ENCODE measurements at places on chromosomes 11 and 22.
A peak's percentile ranks its signal among the peaks of the same experiment; 100 is the strongest.

DNA sequence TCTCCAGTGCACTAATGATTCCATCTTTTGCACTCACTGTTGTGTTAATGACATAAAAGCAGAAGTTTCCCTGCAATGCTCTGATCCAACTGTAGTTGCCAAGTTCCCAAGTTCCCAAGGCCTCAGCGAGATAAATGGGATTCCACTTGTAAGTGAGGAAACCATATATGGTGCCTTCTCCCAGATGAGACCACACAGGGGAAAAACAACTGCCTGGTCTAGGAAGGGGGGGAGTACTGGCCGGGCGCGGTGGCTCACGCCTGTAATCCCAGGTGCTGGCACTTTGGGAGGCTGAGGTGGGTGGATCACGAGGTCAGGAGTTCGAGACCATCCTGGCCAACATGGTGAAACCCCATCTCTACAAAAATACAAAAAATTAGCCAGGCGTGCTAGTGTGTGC is 23.3 kb upstream of the RELA start:
- no peak for DNase-seq

DNA sequence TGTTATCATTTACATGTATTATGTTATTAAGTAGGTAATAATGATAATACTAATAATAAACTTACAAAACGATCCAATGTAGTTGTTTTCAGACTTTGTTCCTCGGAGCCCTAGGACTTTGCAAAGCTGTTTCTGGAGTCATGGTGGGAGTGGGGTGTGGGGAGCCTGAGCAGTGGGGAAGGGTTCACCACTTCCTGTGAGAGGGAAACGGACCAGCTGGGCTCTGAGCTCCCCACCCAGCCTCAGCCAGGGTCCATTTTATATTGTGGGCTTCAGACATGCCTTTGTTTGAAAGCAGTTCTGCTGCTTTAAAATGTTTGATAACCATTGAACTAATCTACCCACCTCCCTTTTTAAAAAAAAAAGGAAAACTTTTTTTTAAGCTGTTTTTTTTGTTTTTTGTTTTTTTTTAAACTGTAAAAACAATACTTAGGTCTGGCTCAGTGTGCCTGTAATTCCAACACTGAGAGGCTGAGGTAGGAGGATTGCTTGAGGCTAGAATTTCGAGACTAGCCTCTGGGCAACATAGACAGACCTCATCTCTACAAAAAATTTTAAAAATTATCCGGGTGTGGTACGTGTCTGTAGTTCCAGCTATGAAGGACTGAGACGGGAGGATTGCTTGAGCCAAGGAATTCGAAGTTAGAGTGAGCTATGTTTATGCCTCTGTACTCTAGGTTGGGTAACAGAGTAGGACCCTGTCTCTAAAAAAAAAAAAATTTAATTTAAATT is 7.0 kb downstream of the SERPING1 start:
- DNase-seq = no peak

- no peak for DNase-seq
Observed at GRCh38 chr22:46583571-46583970, 36.6 kb upstream of the GRAMD4 start.

DNA sequence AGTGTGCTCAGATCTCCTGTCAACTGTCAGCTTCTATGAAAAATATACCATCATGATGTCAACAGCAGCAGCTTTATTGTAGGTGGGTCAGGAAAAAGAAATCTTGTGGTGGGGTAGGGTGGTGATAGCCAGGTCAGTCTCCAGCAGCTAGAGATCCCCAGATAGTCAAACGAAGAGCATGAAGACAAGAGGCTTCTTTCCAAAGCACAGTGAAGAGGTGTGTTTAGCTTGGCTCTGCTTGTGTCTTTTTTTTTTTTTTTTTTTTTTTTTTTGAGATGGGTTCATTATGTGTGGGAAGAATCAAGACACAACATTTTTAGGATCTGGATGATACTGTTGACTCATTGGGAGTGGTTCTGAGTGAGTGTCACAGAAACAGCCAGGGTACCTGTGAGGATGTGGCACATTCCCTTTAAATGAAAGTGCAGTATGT is 1075.5 kb downstream of the NTM start:
- DNase-seq = no peak

DNA sequence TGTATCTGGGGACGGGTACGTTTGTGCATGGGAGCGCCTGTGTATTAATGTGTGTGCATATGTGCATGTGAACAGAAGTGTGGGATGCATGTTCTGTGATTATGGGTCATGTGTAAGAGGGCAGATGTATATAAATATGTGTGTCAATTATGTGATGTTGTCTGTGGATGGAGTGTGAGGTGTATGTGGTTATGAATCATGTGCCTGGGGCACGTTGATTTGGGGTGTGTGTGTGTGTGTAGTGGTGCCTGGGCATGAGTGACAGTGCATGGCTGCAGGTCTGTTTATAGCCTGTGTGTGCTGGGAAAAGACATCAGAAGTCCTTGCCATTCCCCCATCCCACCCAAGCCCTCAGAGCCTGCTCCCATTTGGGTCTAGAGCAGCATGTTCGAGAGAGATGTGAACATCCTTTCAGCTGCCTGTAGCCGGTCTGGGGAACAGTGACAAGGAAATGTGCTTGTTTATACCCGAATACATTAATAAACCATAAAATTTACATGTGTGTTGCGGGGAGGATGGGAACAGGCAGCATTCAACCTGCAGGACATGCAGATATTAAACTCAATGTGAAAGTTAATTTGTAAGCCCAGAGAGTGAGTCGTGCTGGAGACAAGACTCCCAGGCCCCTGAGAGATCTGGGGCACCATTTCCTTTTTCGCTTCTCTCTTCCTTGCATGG is 129.0 kb downstream of the NECTIN1 start:
- DNase-seq = no peak

- no peak for DNase-seq
Observed at GRCh38 chr11:78552881-78553280, 21.8 kb downstream of the NARS2 start.

DNA sequence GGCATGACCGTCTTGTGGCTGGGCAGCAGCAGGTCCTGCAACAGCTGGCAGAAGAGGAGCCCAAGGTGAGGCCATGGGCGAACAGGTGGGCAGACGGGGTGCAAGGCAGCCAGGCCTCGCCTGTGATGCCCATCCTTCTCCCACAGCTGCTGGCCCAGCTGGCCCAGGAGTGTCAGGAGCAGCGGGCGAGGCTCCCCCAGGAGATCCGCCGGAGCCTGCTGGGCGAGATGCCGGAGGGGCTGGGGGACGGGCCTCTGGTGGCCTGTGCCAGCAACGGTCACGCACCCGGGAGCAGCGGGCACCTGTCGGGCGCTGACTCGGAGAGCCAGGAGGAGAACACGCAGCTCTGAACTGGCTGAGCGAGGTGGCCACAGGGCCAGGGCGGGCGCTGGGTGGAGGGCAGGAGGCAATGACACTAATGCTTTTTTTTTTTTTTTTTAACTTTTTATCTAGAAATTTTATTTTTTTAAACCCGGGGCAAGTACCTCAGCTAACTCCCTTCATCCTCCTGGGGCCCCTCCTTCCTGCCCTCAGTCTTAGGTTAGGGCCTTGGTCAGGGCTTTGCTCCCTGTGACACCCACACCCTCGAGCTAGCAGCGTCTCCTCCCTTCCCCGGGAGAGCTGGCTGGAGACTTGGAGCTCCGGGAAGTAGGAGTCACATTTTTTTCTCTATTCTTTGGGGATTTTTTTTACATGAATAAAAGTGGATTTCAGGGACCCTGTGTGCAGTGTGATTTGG is 16.0 kb downstream of the PLCB3 start:
- DNase-seq = no peak

DNA sequence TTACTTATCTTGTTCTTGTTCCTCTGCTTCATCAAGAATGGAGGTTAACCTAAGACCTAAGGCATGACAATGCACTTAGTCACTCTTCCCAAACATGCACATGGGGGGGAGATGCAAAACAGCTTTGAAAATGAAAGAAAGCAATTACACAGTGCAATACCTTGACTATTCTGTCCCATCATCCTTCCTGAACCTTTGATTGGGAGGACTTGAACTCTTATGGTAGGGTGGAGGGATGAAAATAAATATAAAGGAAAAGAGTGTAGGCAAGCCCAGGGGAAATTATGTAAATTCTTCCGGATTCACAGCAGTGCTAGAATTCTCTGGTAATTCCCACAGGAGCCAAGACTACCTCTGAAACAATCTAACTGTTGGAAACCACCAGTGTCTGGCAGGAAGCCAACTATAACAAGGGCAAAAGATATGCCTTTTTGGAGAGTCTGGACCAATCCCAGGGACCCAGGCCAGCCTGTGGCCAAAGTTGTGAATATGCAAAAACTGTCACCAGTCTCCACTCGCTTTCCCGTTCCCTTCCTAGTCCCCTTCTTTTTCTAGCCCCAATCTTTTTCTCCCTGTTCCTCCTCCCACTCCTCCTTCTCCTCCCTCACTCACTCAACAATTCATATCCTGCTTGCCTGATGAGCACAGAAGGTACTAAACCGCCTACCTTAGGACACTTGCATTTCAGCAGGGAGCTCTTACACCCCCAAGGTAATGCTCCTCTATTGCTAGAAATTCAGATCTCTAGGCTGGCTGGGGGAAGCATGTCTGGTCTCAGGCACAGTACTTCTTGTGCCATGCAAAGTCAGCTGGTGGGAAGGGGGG is 2.5 kb upstream of the RCN1 start:
- DNase-seq = peak; percentile 81

DNA sequence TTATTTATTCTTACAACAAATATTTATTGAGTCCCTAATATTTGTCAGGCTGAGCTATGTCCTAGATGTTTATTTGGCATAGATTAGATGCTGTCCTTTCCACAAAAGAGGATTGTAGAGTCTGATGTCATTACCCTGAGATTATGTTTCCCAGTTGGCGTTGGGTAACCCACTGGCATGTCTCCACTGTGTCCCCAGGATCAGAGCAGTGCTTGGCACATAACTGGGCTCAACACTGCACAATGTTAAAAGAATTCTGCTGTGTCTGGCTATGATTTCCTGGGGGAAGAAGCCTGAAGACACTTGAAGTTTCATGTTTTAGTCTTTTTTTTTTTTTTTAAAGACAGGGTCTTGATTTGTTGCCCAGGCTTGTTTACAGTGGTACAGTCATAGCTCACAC is 4.0 kb downstream of the RCN1 start:
- no peak for DNase-seq

DNA sequence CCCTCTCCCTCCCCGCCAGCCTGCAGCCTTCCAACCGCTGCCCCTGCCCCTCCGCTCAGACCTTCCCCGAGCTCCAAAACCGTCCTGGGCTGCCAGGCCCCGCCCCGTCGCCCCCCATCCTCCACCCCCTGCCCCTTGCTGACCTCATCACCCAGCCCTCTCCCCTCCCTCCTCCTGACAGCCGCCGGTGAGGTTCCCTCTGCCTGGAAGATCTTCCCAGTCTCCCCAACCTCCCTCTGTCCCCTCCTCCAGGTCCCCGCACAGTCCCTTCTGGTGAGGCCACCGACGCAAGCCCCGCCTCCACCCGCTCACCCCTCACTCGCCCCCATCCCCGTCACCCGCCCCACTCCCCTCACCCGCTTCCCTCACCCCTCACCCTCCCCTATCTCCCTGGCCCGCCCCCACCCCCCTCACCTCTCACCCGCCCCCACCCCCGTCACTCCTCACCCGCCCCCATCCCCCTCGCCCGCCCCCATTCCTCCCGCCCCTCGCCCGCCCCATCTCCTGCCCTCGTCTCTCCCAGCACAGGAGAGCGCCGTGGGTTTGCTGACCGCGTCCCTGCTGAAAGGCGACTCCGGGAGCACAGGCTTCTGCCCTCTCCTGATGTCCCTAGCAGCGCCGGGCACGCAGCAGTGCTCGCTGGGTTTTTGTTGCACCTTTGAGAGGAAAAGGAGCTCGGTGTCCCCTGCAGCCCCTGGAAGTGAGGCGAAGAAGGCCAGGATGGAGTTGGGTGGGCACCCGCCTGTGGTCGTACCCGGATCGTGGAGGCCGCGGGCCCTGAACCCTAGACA is 16.4 kb upstream of the UPK3A start:
- no peak for DNase-seq

DNA sequence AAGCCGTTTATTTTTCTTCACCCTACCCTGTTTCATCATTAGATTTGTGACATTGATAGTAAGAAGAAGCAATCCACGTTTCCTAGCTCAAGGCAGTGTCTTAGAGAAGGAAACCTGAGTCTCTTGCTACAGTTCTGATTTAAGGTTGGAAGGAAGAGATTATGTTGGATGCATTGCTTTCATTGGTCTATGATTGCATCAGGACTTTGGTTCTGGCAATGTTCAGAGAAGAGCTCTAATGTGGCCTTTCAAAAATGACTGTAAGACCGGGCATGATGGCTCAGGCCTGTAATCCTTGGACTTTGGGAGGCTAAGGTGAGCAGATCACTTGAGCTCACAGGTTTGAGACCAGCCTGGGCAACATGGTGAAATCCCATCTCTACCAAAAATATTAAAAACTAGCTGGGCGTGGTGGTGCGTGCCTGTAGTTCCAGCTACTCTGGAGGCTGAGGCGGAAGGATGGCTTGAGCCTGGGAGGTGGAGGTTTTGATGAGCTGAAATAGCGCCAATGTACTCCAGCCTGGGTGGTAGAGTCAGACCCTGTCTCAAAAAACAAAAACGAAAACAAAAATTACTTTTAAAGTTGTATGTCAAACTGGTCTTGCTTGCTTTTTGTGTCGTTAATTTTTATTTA is 4.1 kb downstream of the NUCB2 start:
- no peak for DNase-seq

- no peak for DNase-seq
Observed at GRCh38 chr11:3104051-3104714, 47.0 kb upstream of the CARS1 start.

GRCh38 chr22:31800065-31800464 is 46.2 kb downstream of the DEPDC5 start:
- DNase-seq = peak; percentile 23

DNA sequence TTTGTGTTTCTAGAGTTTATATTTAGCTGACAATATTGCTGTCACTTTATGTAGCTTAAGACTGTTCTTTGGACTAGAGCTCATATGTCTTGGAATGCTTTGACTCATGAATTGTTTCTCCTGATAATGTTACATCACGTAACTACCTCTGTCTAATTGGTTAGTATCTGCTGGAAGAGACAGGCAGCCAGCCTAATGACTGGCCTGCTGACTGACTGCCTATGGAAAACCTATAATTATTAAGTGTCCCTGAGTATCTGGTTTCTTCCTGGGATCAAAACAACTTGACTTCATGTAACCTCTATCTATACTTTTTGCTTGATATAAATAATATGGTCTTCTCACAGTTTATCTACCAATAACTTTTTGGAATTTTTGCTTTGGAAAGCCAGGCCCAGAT is 9.4 kb downstream of the SOX6 start:
- peak; percentile 9 for DNase-seq

GRCh38 chr22:19621373-19622060 is 92.8 kb upstream of the SEPTIN5 start:
- DNase-seq = no peak

Measured in non-pigmented ciliary epithelial cell (primary cell).